ENCODE measurements at places on chromosomes 6 and 20. TPM values are rescaled to one million over a fixed set of nuclear protein-coding genes. Genes with fewer than 3 reads are reported as not detected.

The CCDC170 gene
- polyA plus RNA-seq = 0.15 TPM

The CNR1 gene
- 512 TPM for polyA plus RNA-seq

The MOG gene
- polyA plus RNA-seq = not detected

The NFYA gene
- polyA plus RNA-seq = 17.1 TPM

The GGTLC1 gene
- polyA plus RNA-seq = not detected

The ARFGEF3 gene
- polyA plus RNA-seq = 4.5 TPM

The TNFRSF21 gene
- 13.0 TPM for polyA plus RNA-seq

The PLCB4 gene
- 13.1 TPM for polyA plus RNA-seq

The BPIFB4 gene
- not detected for polyA plus RNA-seq

The PCED1A gene
- 132 TPM for polyA plus RNA-seq

The RGS17 gene
- 44.9 TPM for polyA plus RNA-seq

The PDSS2 gene
- 5.0 TPM for polyA plus RNA-seq

The TP53TG5 gene
- not detected for polyA plus RNA-seq

The SS18L1 gene
- 132 TPM for polyA plus RNA-seq

The LRRC73 gene
- 4.7 TPM for polyA plus RNA-seq

The KIAA1755 gene
- 1.3 TPM for polyA plus RNA-seq

The FRK gene
- polyA plus RNA-seq = not detected

The MOCS1 gene
- 4.6 TPM for polyA plus RNA-seq

The AIF1 gene
- polyA plus RNA-seq = not detected

The LHFPL5 gene
- 0.17 TPM for polyA plus RNA-seq

The ECT2L gene
- not detected for polyA plus RNA-seq

The PSMB9 gene
- polyA plus RNA-seq = not detected

The SSR1 gene
- 40.0 TPM for polyA plus RNA-seq

The SOBP gene
- polyA plus RNA-seq = 16.4 TPM

All from neural cell (in vitro differentiated cells).